Dermis blood vessel endothelial cell (primary cell): ENCODE measurements at places on chromosomes 16 and 17. TPM values are rescaled to one million over a fixed set of nuclear protein-coding genes. Genes with fewer than 3 reads are reported as not detected.

Gene LHX1
- total RNA-seq: 0.17 TPM in 1 of 2 replicates, not detected in the other

Gene ADAP2
- total RNA-seq: 0.34 and 0.47 TPM in 2 replicates

Gene ANKRD40CL
- total RNA-seq: not detected in 2 replicates

Gene RUNDC3A
- total RNA-seq: under 0.01 TPM in 1 of 2 replicates, not detected in the other

Gene CTRB1
- total RNA-seq: not detected in 2 replicates
